ENCODE measurements at places on chromosomes 1 and 21. TPM values are rescaled to one million over a fixed set of nuclear protein-coding genes. Genes with fewer than 3 reads are reported as not detected.
A peak's percentile ranks its signal among the peaks of the same experiment; 100 is the strongest.

The PRDM16 gene
- total RNA-seq: not detected

- H3K4me3 ChIP-seq: peak overlapping the region; percentile 95
- H3K4me1 ChIP-seq: peaks cover 36% of the 10 kb centered on the region
- DNase-seq: no peak
Observed at GRCh38 chr1:46719689-46720088, 775 bp upstream of the EFCAB14 start.

The TBX15 gene
- total RNA-seq: not detected

DNA sequence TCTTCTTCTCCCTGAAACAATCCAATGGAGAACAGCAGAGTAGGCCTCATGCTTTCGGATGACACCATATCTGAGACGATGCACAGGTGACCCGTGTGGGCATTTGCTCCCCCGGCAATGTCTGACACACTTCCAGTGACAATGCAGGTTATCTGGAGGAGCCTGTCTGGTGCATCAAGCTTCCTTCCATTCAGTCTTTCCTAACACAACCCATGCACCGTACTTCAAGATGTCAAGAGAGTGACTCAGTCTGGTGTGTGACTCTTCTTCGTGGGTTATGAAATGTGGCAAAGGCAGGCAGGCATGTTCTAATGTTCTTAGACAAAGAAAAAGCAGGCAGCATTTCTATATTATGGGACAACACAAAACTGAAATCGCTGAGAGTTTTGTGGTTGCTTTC lies 159.1 kb downstream of the EDEM3 start:
- no peak for DNase-seq
- no peaks in the 10 kb centered on the region for H3K36me3 ChIP-seq
- no peaks in the 10 kb centered on the region for H3K4me1 ChIP-seq
- no peak overlapping the region for H3K4me3 ChIP-seq

The DCDC2B gene
- not detected for total RNA-seq

DNA sequence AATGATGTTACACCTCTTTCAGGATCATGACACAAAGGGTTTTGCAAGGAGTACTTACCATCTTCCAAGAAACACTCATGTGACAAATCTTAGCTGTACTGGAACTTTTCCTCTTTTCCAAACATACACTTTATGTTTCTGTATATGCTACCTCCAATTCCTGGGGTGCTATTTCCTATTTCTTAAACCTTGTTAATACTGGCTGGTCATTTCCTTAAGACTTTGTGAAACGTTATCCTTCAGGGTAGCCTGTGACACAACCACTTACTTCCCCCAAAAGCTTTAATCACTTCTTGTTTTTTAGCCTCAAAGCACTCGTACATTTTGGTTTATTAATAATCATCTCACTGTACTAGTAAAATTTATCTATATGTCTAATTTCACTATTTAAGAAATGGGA lies 39.4 kb downstream of the OR10Z1 start:
- H3K27me3 ChIP-seq: no peaks in the 10 kb centered on the region
- no peak for DNase-seq
- peaks cover 10% of the 10 kb centered on the region for H3K4me1 ChIP-seq

DNA sequence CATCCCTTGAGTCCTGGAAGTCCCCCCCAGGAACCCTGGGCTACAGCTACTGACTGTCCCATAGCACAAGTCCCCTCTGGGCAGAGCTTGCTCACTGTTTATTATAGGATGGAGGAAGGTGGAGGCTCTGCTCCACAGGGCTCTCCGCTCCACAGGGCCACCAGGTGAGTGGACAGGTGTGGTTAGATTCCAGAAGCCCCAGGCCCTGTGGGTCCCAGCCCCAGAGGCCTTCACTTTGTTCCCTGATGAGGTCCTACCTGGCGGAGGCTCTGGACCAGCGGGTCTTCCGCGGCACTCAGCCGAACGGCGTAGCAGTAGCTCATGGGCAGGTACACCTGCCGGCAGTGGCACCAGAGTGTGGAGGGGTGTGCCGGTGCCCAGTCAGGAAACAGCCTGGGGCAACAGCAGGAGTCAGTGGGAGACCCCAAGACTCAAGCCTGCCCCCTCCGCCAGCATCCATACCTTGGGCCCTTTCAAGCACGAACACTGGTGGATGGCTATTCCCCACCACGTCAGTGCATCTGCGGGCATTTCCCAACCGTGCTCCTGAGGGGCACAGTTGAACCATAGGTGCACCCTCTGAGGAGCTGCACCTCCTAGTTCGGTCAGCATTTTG lies 12.3 kb downstream of the LSS start:
- H3K27ac ChIP-seq: no peak overlapping the region
- H3K4me1 ChIP-seq: no peaks in the 10 kb centered on the region
- no peak overlapping the region for H3K4me3 ChIP-seq
- DNase-seq: no peak
- no peaks in the 10 kb centered on the region for H3K27me3 ChIP-seq

DNA sequence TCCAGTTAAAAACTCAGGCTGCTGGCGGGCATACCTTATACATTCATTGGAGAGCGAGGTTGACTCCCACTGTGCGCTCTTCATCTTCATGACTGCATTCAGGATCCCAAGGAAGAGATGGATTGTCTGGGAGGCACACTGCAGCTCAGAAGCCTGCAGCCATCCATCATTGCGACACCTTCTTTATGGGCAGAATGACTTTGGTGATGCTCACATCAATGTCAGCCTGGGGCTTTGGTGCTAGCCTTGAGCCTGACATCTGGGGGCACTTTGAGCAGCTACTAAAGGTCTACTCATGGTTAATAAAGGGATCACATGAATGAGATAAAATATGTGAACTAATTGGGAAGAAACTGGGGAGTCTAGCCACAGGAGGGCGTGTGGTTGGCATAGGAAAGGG lies 229.3 kb downstream of the PRDM2 start:
- no peak overlapping the region for H3K27ac ChIP-seq
- no peaks in the 10 kb centered on the region for H3K27me3 ChIP-seq
- H3K36me3 ChIP-seq: no peaks in the 10 kb centered on the region
- H3K4me3 ChIP-seq: no peak overlapping the region
- H3K4me1 ChIP-seq: no peaks in the 10 kb centered on the region

The GALNT2 gene
- 59.3 TPM for total RNA-seq

The SIPA1L2 gene
- 3.4 TPM for total RNA-seq

The CYP2J2 gene
- total RNA-seq: 0.16 TPM

The SPATA45 gene
- not detected for total RNA-seq

DNA sequence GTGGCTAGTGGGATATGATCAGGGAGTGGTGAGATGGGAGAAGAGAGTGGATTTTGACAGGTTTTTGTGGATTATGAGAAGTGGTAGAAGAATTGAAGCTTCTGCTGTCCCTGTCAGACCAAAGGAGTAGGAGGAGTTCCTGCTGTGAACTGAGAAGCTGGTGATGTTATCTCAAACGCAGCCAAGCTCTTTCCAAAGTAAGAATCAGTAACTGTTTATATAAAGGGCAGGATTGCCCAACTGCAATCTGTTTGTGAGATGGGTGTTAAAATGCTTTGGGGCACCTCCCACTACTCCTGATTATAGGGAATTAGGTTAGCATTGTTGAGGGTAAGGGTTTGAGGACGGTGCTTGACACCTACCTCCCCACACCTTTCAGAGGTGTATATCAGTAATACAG lies 60.5 kb upstream of the USP25 start:
- H3K27me3 ChIP-seq: no peaks in the 10 kb centered on the region
- DNase-seq: no peak
- H3K36me3 ChIP-seq: no peaks in the 10 kb centered on the region
- H3K4me3 ChIP-seq: no peak overlapping the region
- H3K27ac ChIP-seq: no peak overlapping the region

DNA sequence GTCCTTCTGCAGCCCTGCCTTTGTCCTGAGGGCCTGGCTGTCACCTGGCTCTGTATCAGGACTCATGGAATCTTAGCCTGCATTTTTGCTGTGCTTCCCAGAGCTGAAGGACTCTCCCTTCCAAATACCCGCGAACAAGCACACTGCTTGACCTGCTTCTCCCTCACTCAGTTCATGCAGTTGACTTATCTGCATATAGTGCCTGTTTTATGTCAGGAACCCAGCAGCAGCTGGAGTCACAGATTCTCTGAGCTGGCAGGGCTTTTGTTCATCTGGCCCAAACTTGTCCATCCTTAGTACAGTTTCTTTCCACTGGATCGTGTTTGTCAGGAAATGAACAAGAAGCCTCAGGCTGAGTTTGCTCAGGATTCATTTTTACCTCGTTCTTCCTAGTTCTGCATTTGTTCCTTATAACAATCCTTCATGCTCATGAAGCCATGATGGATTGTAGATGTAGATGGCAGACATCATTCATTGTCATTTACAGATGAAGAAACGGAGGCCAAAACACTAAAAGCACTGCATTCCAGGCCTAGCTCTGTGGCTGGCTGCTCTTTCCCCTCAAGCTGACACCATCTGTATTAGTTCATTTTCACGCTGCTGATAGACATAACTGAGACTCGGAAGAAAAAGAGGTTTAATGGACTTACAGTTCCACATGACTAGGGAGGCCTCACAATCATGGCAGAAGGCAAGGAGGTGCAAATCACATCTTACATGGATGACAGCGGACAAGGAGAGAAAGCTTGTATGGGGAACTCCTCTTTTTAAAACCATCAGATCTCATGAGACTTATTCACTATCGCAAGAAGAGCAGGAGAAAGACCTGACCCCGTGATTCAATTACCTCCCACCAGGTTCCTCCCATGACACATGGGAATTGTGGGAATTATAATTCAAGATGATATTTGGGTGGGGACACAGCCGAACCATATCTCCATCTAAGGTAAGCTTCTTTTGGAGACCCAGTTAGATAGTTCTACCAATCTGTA lies 150.9 kb downstream of the HIVEP3 start:
- no peaks in the 10 kb centered on the region for H3K27me3 ChIP-seq
- H3K4me1 ChIP-seq: peaks cover 8% of the 10 kb centered on the region
- no peak for DNase-seq
- no peak overlapping the region for H3K27ac ChIP-seq
- H3K36me3 ChIP-seq: no peaks in the 10 kb centered on the region

The CD34 gene
- total RNA-seq: not detected

The UTS2 gene
- not detected for total RNA-seq

GRCh38 chr1:119336848-119337247 lies 31.7 kb upstream of the HAO2 start:
- no peak overlapping the region for H3K4me3 ChIP-seq
- no peaks in the 10 kb centered on the region for H3K4me1 ChIP-seq
- no peaks in the 10 kb centered on the region for H3K36me3 ChIP-seq
- DNase-seq: no peak

The CLEC20A gene
- not detected for total RNA-seq

The PTCH2 gene
- 0.59 TPM for total RNA-seq

The TRIM58 gene
- total RNA-seq: 0.48 TPM

DNA sequence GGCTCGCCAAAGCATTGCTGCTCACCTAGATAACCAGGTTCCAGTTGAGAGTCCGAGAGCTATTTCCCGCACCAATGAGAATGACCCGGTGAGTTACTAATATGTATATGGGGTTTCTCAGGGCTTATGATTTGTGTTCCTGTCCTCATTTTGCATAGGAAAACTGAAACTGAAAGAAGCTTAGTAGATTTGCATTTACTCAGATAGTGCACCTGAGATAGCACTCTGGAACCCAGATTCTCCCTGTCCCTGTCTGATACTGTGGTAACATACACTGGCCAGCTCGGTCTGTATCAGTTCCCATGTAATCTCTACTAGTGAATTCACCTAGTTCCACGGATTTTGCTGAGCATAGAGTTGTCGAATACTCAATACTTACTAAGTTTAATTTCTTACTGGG lies 28.1 kb downstream of the DAP3 start:
- DNase-seq: no peak
- no peak overlapping the region for H3K4me3 ChIP-seq
- H3K27me3 ChIP-seq: no peaks in the 10 kb centered on the region
- H3K27ac ChIP-seq: no peak overlapping the region
- peaks cover 13% of the 10 kb centered on the region for H3K4me1 ChIP-seq
- peaks cover 58% of the 10 kb centered on the region for H3K36me3 ChIP-seq

The SPRR2F gene
- not detected for total RNA-seq

The MECR gene
- total RNA-seq: 34.6 TPM

GRCh38 chr1:90671251-90671650 lies 45.9 kb downstream of the BARHL2 start:
- H3K4me1 ChIP-seq: no peaks in the 10 kb centered on the region
- H3K36me3 ChIP-seq: no peaks in the 10 kb centered on the region
- H3K4me3 ChIP-seq: no peak overlapping the region
- no peaks in the 10 kb centered on the region for H3K27me3 ChIP-seq
- no peak overlapping the region for H3K27ac ChIP-seq
- DNase-seq: no peak

DNA sequence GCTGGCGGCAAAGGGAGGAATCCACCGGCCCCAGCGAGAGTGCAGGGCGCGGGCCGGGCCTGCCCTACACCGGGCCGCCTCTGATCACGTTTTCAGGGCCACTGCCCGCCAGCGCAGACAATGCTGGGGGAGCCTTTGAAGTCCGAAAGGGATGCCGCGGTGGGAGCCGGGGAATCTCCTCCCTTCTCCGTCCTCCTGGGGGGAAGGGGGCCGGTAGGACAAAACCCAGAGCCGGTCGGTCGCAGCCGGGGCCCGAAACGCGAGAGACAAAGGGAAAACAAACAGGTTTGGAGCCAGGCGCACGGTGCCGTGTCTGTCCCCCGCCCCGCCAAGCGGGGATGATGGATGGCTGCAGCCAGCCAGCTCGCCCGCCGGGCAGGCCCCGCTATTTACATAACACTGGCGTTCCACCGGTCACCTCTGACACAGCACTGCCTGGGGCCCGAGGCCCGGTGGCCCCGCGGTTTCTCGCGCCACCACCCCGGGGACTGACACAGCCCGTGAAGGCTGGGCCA lies 92.0 kb downstream of the CASZ1 start:
- peaks cover 14% of the 10 kb centered on the region for H3K27me3 ChIP-seq
- no peaks in the 10 kb centered on the region for H3K4me1 ChIP-seq
- no peaks in the 10 kb centered on the region for H3K36me3 ChIP-seq
- no peak for DNase-seq
- H3K4me3 ChIP-seq: no peak overlapping the region
- H3K27ac ChIP-seq: no peak overlapping the region

DNA sequence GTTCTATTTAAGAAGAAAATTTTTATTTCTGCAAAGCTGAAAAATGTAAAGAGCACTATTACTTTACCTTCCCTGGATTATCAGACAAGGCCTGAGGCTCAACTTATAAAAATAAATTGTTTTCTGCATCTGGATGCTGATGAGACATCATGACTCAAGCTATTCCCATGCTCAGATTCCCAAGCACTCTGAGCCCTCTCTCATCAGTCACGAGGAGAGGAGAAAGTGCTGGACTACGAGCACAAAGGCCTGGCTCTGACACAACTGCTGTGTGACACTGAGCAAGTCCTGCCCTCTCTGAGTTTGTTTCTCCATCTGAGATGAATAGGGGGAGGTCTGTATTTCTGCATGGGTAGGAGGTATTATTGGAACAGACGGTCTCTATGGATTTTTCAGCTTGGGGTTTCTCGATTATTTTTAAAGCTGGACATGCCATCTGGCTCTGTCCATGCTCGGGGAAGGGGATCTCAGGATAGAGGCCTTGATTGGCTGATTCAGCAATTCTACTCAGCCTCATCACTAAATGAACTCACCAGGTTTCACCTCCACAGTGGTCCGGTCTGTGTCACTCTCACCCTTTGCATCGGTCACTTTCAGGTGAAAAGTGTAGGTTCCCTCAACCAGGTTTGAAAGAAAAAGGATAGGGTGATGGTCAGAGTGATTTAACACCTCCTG lies 107.7 kb downstream of the KIAA0319L start:
- H3K4me3 ChIP-seq: no peak overlapping the region
- no peak for DNase-seq
- peaks cover 34% of the 10 kb centered on the region for H3K36me3 ChIP-seq
- H3K27ac ChIP-seq: no peak overlapping the region
